NCI-H2081 (cell line): ENCODE measurements at places on chromosomes 11 and 22.

DNA sequence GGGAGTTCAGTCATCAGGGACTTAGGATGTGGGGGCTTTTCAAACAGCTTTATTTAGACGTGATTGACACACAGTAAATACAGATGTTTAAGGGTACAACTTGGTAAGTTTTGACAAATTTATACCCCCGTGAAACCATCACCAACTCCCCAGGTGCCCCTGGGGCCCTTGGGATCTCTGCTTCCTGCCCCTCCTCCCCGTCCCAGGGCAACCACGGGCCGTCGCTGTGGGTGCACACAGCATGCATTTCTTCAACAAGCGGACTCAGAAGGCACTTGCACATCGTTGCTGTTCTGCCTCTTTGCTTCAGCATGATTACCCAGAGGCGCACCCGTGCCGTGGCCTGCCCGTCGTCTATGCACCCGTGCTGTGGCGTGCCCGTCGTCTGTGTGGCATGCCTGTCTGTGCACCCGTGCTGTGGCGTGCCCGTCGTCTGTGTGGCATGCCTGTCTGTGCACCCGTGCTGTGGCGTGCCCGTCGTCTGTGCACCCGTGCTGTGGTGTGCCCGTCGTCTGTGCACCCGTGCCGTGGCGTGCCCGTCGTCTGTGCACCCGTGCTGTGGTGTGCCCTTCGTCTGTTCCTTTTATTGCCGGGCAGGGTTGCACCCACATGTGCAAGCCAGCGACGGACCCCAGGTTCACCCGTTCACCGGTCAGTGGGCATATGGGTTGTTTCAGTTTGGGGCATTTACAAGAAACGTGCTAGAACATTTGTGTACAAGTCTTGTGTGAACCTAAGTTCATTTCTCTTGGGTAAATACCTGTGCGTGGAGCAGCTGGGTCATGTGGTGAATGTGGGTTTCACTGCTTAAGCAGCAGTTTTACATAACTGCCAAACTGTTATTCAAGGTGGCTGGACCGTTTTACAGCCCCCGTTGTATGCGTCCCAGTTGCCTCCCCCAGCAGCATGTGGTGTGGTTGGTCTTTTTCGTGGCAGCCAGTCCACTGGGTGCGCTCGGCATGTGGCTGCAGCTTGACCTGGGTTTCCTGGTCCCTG is 8.3 kb downstream of the CD81 start:
- no peak for DNase-seq

DNA sequence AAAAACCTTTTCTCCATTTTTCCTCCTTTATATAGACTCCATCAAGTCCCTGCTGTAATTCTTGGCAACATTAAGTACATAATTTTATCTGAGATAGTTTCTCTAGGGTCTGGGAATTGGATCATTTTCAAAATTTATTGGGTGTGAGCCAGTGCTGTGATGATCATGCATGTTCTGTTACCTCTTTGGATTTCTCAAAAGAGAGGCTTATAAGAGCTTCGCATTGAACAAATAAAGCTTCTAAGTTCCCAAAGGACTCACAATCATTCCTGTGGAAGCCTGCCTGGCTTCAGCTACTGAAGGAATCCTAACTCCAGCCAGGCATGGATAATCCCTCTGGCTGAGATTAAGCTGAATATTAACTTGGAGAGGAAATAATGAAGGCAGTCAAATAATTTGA is 208.5 kb downstream of the RAB38 start:
- DNase-seq: no peak

- no peak for DNase-seq
Measured at GRCh38 chr11:69307421-69307820, 13.5 kb downstream of the MYEOV start.

- DNase-seq: no peak
Measured at GRCh38 chr22:31044262-31044861, 36.8 kb upstream of the SMTN start.

DNA sequence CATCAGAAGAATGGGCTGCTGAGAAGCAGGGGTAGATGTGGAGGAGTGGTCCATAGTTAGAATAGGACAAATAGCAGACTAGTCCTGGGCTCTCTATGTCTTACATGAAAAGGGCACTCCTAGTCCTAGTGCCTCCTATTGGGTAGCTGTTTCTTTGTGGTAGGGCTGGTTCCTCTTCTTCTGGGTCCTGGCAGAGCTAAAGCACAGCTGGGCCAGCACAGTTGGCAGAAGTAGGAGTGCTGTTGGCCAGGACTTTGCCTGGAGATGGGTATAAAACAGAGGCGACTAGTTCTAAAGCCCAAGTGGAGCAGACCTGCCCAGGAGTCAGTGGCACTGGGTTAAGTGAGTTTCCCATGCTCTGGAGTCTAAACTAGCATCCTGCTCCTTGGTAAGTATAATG is 55.2 kb downstream of the PPFIBP2 start:
- DNase-seq: no peak

DNA sequence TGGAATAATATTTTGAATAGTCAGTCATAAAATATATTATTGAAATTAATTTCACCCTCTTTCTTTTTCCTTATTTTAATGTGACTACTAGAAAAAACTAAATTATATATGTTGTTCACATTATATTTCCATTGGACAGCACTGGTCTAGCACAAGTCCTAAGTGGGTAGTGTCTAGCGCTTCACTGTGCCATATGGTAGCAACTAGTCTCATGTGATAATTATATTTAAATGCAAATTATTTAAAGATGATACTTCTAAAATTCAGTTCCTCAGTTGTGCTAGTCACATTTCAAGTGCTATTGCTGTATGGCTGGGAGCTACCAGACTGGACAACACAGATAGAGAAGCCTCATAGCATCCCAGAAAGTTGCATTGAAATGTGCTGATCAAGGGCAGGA is 19.1 kb upstream of the LDLRAD3 start:
- no peak for DNase-seq

- DNase-seq: no peak
Measured at GRCh38 chr11:12169822-12170221, 59.4 kb downstream of the MICAL2 start.

DNA sequence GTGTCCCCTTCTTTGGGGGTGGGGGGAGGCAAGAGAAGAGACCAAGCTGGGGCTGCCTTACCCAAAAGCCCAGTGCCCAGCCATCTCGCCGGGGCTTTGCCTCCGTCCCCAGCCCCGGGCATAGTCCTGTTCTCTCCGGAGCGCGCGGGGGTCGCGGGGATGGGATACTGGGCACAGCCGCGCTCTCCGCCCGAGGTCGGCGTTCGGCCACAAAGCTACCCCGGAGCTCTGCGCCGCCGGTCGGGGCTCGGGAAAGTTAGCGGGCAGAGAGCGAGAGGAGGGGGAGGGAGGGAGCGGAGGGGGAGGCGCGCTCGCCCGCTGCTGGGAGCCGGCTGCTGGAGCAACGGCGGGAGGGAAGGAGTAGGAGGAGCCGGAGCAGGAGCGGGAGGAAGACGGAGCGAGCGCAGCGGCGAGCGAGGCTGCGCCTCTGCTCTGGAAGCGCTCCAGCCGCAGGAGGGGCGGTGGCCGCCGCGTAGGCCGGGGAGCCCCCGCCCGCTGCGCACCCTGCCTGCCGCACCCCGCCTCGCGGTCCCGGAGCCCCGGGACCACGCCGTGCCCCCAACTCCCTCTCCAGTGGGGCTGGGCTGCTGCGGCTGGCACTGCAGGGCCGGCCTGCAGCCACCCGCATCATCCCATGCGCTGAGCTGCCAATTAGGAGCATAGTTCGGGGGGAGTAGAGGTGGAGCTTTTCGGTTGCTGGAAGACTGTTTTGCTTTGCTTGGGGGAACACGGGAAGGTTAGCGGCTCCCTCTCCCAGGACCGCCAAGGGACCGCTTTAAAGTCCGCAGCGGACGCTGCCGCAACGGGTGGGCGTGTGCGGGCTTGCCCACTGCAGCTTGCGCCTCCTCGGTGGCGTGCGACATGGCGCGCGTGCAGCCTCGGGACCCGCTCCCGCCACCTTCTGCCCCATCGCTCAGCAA is at the start of gene SCN4B:
TSS of gene SCN4B (minus strand) at position 272 of the 920 bp plus-strand sequence. CDS start at position 122, 150 bp downstream.
- DNase-seq: peak; percentile 68

DNA sequence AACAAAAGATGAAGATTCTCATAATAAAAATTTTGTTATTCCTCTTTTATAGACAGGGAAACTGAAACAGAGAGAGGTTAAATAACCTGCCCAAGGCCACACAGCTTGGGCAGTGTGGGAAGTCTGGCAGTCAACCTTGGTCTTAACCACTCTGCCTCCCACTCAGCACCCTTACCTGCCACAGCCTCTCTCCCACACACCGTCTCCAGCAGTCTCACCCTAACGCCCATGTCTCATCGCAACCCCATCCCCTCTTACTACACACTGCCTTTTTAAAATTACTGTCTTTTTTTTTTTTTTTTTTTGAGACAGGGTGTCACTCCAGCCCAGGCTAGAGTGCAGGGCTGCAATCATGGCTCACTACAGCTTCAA is 25.0 kb downstream of the ARRB1 start:
- no peak for DNase-seq

GRCh38 chr11:86372041-86372440 is 2.6 kb upstream of the CCDC81 start:
- DNase-seq: no peak

GRCh38 chr22:48242461-48242864 is 1480.0 kb downstream of the TBC1D22A start:
- DNase-seq: no peak

DNA sequence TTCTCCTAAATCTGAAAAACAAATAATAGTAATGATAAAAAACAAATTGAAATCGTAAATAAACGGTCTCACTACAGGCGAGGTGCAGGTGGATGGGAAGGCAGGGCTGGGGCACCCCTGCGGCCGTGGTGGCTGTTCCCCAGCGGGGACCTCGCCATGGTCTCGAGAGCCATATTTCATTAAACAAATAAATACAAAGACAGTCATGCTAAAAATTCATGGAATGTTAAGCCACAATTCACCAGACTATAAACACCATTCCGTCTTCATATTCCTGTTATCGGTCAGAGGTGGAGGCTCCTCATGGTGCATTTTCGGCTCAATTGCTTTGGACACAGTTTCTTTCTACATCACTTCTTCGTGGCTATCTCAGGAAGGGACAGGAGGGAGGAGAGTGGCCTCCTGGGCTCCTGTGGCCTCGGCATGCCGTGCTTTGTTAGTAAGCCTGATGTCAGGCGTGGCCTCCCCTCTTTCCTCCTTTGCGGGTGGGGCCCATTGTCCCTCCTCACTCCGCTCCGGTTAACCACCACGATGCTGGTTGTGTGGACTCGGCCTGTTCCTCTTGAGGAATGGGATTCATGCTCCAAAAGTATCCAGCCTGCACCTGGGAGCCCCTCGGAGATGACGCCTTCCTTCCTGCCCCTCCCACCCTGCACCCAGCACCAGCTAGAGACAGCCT is 16.1 kb upstream of the BRSK2 start:
- DNase-seq: no peak

GRCh38 chr11:16605389-16605893 is 133.0 kb upstream of the C11orf58 start:
- DNase-seq: no peak

DNA sequence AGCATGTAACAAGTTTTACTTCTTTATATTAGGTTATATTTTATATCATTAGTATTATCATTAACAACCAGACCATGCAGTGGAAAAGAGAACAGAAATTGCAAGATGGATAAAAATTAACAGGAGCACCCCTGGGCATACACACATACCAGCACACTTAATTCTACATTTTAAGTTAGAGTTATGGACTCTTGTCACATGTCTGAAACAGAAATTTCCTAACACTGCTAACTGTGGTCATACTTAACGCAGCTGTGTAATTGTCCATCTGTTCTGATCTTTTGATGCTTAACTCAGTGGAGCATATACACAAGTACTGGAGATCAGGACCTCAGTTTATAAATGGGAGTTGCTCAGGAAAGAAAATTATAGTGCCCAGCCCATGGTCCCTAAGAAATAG is 358 bp downstream of the OR52H1 start:
- no peak for DNase-seq

GRCh38 chr11:80486678-80487077 is 1045.8 kb upstream of the TENM4 start:
- DNase-seq: no peak

DNA sequence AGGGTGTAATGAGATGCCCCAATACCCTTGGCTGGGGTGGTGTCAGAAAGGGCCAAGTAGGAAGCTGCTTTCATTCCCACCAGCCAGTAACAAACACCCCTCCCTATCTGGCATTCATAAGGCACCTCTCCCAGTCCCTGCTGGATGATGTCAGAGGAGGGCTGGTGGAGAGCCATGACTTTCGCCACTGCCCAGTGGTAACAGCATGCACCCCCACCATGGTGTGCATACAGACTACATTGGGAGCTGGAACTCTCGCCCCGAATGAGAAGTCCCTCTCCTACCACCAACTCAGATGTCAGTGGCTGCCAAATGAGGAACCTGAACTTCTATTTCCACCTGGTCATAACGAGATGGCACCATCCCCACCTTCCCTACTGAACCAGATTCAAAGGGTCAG is 73.3 kb downstream of the SGSM3 start:
- DNase-seq: no peak

GRCh38 chr11:129023968-129024676 is 81.5 kb upstream of the TP53AIP1 start:
- peak; percentile 42 for DNase-seq

- DNase-seq: no peak
Measured at GRCh38 chr11:65136515-65137096, 2.3 kb upstream of the SYVN1 start.

DNA sequence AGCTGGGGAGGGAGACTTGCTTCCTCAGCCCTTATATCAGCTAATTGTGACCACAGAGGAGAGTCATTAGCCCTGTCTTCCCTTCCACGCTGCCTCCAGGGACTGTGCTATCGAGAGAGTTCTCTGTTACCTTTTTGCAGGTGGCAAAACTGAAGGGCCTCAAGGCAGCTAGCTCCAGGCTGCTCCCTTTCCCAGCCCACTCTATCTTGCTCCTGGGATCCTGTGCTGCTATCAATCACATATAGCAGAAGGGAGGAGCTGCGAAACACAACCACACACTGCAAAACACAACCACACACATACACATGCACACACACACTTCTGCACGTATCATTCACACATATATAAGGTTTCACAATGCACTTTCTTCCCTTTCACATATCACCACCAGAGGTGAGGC is 205.3 kb upstream of the MTNR1B start:
- no peak for DNase-seq

DNA sequence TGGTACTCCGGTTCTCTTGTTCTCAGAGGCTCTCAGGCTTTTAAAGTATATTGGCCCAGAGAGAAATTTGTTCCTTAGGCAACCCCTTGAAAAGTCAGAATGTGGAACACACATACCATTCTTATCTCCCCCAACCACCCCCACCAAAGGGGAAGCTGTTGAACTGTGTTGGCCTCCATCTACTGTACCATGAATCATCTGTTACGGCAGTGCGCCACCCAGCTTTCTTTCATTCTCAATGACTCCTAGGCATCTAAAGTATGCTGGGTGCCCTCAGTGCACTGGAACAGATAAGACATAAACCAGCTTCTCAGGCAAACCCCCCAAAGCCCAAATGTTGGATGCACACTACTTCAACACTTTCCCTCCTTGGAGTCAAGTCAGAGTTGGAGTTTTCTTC is 696.2 kb upstream of the TENM4 start:
- DNase-seq: no peak
